ENCODE measurements at places on chromosomes 6 and 20. TPM values are rescaled to one million over a fixed set of nuclear protein-coding genes. Genes with fewer than 3 reads are reported as not detected.

DNA sequence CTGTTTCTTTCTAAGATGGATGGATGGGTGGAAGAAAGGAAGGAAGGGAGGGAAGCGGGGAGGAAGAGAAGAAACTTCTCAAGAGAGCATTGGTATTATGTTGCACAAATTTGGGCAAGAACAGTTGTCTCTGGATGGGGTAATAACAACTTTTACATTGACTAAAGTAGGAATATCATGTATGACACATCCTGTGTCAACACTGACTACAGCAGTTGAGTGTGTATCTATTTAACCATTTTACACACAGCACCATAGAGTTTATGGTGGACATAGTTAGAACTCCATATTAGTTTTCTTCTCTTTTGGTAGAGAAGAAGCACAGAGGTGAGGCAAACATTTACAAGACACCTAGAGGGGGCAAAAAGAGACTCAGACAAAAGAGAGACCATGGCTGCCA is 44.2 kb upstream of the RNF146 start:
- DNase-seq: no peak

- DNase-seq: no peak
These were observed 477.7 kb downstream of the TFAP2A start for GRCh38 chr6:9937031-9937763.

GRCh38 chr6:101392586-101393230 is 800 bp upstream of the GRIK2 start:
- no peak for DNase-seq

DNA sequence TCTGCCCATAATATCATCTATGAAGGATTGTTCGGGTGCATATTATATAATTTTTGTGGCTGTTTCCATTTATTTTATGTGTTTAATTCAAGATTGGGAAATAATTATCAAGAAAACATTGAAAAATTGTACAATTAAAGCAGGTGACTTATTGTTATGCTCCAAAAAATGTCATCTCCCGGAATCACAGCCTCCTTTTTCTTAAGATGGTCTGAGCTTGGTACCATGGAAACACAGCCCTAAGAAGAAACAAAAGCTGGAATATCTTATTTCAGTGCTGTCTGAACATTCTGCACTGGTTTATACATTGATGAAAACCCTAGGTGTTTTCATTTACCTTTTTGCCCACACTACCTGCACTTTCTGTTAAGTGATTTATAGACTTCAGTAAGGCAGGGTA is 367.2 kb downstream of the ARHGAP18 start:
- DNase-seq: no peak

GRCh38 chr6:100376103-100376502 is 88.6 kb downstream of the SIM1 start:
- DNase-seq: no peak

DNA sequence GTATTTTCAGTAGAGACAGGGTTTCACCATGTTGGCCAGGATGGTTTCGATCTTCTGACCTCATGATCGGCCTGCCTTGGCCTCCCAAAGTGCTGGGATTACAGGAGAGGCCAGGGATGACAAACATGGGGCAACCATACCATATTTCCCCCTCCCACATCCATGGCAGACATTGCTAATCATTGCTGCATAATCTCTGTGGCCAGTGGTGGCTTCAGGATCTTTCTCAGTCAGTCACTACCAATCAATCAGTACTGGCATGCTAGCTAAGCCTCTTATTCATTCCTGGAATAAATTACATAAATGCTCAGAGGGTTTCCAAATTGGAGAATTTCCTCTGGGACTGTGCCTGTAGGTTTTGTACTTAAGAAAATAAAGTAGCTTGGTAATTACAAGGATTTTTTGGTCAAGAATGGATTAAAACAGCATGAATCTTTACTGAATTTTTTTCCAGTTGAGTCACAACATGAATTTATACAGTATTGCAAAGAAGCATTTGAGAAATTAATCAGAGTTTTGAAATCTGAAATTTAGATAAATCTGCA is 138.1 kb downstream of the FNDC1 start:
- no peak for DNase-seq

- no peak for DNase-seq
These were observed 782 bp downstream of the TRMT11 start for GRCh38 chr6:125987026-125987617.

- no peak for DNase-seq
These were observed 970.0 kb upstream of the SLC35B3 start for GRCh38 chr6:9405369-9405768.

DNA sequence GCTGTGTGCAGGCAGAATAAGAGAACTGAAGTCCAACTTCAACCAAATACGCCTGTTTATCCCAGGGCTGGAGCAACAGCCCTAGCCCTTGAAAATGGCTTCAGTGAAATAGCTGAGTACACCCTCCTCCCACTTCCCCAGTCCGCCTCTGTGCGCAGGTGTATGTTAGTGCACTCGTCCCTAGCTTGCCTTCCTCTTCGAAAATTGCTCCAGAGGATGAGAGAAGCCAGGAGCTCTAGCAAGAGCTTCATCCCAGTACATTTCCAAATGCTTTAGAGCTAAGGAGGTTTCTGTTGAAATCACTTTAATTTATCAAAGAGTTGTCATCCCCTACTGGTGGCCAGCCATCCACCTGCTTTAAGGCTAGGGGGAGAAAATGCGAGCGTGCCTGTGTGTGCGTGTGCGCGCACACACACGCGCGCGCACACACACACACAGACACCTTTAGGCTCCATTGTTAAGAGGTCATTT is 5.4 kb upstream of the POU3F2 start:
- DNase-seq: no peak

DNA sequence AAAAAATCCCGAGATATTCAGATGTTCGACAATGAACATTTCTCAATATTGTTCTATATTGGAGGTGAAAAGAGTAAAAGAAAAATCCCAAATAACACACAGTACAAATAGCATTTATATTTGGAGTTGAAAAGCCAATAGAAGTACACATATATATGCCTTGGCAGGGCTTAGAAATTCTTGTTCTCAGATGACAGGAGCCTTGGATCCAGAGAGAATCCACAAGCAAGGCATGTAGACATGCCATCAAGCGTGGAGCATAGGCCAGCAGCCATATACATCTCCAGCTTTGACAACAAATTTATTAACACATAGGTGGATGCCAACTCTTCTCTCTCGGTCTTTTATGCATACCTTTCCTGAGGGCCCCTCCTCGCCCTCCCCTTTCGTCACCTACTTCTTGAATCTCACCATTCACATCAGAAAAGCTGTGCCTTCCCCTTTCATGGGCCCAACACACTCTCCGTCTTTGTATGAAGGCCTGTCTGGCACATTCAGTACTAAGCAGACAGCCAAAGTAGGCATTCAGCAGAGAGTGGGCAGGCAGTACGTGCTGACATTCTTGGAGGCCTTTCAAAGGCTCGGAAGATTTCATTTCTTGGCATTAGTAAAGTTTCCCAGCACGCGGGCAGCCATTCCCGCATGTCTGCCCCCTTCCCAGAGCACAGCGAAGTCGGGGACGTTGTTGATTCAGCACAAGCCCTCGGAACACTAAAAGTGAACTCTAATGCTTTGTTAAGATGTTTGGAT is 18.2 kb downstream of the NEDD9 start:
- DNase-seq: no peak

DNA sequence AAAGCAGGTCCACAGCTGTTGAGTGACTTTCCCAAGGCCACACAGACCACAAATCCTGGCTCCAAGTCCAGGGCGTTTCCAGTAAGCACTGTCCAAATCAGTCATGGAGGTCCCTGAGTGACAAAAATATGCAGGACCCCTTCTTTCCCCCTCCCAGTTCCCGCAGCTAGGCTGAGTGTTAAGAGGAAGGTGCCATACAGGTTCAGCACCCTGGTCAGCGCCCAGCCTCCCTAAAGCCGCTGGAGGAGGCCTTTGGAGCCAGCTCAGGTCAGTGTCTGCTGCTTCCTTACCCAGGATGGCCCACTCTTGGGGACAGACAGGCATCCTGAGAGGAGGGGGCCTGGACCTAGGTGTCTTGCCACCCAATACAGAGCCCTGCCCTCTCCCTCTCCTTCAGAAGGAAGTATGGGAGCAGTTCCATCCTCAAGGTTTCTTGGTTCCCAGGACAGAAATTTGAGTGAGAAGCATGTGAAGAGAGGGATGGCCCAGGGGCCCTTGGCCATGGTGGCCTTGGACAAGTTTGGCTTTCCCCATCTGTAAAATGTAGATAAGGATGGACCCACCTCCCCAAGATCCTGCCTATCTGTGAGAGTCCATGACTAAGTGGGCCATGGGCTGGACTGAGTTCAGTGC is 13.2 kb downstream of the TMEM74B start:
- no peak for DNase-seq

DNA sequence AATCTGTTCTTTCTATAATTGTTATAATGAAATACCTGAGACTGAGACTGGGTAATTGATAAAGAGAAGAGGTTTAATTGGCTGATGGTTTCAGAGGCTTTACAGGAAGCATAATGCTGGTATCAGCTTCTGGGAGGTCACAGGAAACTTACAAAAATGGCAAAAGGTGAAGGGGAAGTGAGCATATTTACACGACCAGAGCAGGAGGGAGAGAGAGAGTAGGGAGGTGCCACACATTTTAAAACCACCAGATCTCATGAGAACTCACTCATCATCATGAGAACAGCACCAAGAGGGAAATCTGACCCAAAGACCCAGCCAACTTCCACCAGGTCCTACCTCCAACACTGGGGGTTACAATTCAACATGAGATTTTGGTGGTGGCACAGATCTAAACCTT is 2.6 kb upstream of the SIRPB1 start:
- DNase-seq: no peak

DNA sequence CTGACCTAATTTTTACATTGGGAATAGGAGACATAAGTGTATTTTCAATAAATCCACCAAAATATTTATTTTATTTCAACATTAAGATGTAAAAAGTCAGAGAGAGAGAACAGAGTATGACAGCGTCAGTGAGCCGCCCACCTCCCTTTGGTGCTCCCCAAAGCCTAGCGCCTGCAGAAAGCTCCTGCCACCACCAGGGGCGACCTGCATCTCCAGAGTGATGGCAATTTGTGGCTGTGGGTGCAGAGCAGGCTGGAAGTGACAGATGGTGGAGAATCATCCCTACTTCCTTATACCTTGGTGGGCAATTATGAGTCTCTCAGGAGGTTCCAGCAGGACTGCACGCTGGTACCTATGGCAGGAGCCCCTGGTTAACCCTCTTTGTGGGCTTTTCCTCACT is 87.3 kb downstream of the PTPRT start:
- DNase-seq: no peak

- no peak for DNase-seq
These were observed 44.8 kb downstream of the MRAP2 start for GRCh38 chr6:84078335-84078734.

DNA sequence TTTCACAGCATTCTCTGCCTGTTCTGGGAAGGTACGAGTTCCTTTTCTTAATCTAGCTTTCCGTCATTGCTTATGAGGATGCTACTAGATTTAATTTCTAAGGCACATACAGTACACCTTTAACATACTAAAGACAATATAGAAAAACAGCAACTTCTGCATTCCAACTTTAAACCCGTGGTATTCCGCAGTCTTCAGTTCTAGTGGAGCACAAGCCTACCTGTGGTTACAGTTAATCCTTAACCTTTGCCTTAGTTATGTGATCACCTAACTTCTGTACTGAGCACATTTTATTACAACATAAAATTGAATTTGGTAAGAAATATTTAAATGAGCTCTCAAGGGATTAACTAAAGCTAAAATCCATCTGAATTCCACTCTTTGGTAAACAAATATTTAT is 289.5 kb downstream of the BTBD9 start:
- DNase-seq: no peak

- DNase-seq: no peak
These were observed 69.2 kb upstream of the CDYL start for GRCh38 chr6:4707011-4707410.

DNA sequence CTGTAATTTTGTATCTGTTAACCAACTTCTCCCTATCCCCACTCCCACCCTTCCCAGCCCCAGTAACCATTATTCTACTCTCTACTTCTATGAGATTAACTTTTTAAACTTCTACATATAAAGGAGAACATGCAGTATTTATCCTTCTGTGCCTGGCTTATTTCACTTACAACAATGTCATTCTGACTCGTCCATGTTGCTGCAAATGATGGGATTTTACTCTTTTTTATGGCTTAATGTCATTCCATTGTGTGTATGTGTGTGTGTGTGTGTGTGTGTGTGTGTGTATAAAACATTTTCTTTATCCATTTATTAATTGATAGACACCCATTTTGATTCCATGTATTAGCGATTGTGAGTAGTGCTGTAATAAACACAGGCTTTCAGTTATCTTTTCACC is 76.1 kb downstream of the COL19A1 start:
- no peak for DNase-seq

DNA sequence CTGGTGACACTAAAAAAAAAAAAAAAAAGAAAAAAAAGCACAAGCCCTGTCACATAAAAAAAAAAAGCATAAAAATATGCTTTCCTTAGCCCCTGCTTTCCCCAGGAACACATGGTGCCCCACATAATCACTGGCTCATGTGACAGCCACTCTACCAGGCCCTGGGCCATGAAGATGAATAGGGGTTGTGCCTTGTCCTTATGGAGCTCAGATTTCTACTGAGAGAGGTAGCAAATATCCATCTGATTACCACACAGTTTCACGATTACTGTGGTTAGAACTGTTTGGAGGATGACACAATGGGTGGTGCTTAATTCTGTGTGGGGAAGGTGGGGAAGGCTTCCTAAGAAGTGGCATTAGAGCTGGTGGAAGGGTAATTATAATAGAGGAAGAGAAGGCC is 9.3 kb downstream of the RAET1E start:
- DNase-seq: no peak

GRCh38 chr20:21821358-21821757 is 115.9 kb downstream of the PAX1 start:
- no peak for DNase-seq

DNA sequence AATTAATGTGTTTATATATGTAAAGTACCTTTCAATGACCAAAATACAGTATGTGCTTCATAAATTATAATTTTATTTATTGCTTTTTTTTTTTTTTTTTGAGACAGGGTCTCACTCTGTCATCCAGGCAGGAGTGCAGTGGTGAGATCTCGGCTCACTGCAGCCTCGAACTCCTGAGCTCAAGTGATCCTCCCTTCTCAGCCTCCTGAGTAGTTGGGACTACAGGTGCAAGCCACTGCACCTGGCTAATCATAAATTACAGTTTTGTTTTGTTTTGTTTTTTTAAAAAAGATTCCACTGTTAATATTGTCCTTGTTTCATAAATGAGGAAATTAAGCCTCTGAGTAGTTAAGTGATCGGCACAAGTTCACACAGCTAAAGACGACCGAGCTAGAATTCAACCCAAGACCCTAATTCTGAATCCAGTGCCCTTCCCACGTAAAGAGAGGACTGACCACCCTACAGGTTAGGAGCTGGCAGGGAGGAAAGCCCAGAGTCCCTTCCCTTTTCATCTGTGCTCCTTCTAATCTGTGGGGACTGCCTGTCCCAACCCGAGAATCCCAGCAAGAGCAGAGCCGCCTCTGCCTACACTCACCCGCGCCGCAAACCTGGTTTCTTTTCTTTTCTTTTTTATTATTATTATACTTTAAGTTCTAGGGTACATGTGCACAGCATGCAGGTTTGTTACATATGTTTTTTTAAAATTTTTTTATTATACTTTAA is 8.5 kb upstream of the GDF5 start:
- DNase-seq: no peak

GRCh38 chr6:33091957-33092356 is 16.2 kb downstream of the HLA-DPB1 start:
- DNase-seq: peak; percentile 48

GRCh38 chr6:39114388-39114703 is 640 bp downstream of the SAYSD1 start:
- no peak for DNase-seq

KPNA5 gene
- polyA plus RNA-seq: 19.0 TPM

MAN1A1 gene
- polyA plus RNA-seq: 33.9 TPM

LINC00237 gene
- not detected for polyA plus RNA-seq

SLC4A11 gene
- not detected for polyA plus RNA-seq

JAG1 gene
- polyA plus RNA-seq: not detected

IL20RA gene
- polyA plus RNA-seq: not detected
